ENCODE measurements at places on chromosomes 2 and 18. TPM values are rescaled to one million over a fixed set of nuclear protein-coding genes. Genes with fewer than 3 reads are reported as not detected.

- DNase-seq, result no peak
Observed at GRCh38 chr2:2422621-2423020, 91.5 kb upstream of the MYT1L start.

DNA sequence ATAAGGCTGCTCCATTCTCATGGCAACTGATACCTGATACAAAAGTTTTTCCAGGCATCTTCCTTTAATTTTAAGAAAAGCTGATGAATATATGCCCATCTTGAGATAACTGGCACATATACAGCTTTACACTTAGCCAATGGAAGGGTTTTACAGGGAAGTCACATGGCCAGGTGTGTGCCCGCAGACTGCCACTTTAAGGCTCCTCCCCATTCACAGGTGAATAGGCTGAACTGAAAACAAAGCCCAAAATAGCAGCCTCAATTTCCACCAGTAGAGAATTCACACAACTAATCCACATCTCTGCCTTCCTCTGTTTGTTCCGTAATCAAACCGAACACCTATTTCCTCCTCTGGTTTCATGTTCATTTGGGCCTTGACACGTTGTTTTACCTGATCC, 9.8 kb upstream of the ME2 start:
- DNase-seq, result no peak

GRCh38 chr2:137729305-137729704, 235.0 kb upstream of the HNMT start:
- no peak for DNase-seq

TXNDC2 gene
- not detected for total RNA-seq

- DNase-seq, result no peak
Observed at GRCh38 chr2:95026471-95027368, 1.2 kb downstream of the MAL start.

GRCh38 chr2:168212866-168213265, 34.5 kb downstream of the STK39 start:
- no peak for DNase-seq

- DNase-seq, result no peak
Observed at GRCh38 chr18:7394050-7394659, 163.3 kb downstream of the LRRC30 start.

OBSL1 gene
- 0.86 TPM for total RNA-seq

DNA sequence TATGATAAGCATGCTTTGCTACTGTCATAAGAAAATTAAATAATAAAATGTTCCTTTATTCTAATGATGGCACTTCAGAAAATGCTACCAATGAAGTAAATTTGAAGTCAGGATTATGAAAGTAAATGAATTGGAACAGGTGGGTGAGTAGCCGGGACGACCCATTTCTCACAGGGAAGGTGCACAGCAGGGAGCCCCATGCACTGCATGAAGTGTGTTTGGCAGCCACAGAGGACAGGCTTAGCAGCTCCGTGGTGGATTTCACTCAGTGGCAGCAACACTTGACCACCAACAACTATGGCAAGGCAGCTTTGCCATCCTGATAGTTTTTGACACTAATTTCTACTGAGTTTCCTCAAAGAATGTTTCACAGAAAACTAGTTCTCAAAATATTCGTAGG, 146.3 kb downstream of the ATL2 start:
- no peak for DNase-seq

- no peak for DNase-seq
Observed at GRCh38 chr18:63260380-63260754, 59.2 kb downstream of the BCL2 start.
